ENCODE measurements at places on chromosomes 6 and 20.

- DNase-seq: no peak
Measured at GRCh38 chr6:104540743-104541142, 319.0 kb downstream of the HACE1 start.

DNA sequence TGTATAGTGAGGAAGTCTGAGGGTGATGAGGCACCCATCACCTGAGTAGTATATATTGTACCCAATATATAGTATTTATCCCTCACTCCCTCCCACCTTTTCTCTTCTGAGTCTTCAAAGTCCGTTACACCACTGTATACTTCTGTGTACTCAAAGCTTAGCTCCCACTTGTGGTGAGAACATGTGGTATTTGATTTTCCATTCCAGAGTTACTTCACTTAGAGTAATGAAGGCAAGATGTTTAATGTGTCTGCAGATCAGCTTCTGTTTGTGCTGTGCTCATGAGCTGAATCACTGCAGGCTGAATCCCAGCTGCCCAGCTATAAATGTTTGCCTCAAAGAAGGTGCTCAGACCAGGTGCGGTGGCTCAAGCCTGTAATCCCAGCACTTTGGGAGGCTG lies 139.3 kb upstream of the FOXA2 start:
- DNase-seq: no peak

DNA sequence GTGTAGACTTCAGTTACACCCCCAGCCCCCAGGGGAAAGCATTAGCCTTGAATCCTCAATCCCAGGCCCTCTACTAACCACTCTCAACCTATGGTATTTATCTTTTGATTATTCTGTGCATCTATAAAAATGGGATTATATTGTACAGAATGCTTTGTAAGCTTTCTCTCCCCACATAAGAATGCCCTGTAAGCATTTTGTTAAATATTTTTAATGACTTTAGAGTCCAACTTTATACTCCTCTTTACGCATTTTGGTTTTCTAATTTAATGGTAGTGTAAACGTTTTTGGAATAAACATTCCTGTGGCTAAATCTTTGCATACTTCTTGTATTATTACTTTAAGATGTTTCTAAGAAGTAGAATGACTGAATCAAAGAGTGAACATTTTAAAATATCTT lies 35.4 kb downstream of the FBXO9 start:
- no peak for DNase-seq

GRCh38 chr20:25197870-25198190 lies 2.3 kb downstream of the ENTPD6 start:
- no peak for DNase-seq

- no peak for DNase-seq
Measured at GRCh38 chr6:98920904-98921431, 26.8 kb downstream of the FBXL4 start.

GRCh38 chr6:112539355-112539754 lies 192.2 kb downstream of the RFPL4B start:
- DNase-seq: no peak

DNA sequence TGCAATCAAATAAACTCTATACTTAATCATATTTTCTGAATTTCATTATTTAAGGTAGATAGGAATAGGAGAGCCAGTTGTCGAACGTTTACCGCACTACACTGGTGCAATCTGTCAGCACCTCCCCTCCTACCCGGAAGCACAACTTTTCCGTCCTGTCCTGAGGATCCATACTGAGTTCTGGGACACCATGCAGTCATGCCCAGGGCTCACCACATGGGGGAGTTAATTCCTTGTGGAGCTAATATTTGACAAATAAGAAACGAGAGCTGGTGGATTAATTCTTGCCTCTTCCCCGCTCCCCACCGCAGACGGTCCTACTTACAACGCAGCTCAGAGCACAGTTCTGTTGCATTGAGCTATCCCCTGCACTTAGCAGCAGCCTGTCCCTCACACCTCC lies 107.7 kb upstream of the RALGAPA2 start:
- DNase-seq: no peak

DNA sequence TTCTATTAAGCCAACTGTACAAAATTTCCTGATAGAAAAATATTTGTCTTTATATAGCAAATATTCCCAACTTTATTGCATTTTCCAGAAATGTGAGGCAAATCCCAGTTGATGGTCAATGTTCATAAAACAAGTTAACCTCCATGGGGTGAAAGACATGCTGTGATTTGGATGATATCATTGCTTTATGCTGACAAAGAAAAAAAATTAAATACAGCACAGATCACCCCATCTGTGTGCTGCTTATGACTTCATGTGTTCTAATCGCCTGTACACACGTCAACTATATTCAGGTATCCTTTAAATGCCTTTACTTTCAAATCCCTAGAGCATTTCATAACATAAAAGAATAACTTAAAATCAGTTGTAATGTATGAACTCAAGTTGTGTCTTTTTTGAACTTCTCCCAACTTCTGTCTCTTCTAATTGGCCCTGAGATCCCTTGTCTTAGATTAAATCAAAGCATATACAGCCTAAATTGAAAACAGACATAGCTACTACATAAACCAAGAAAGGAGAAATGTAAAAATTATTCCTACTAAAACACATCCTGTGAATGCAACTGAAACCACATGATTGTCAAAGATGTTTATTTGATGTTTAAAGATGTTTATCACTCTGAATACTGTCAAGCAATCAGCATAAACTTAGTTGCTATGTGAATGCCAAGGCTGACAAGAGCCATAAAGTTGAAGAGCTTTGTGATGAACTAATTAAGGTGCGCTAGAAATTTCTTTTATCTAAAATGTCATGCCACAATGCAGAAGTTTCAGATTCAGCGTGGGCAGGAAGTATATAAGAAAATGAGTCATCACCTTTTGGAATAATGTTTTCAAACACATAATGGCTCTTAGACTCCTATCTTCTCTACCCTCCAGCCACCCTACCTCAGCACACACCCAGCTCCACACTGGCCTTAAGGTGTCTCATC lies 68.7 kb downstream of the FILIP1 start:
- no peak for DNase-seq

GRCh38 chr20:26276554-26277210 lies 580.0 kb upstream of the ZNF337 start:
- no peak for DNase-seq

GRCh38 chr6:132122871-132123270 lies 171.7 kb upstream of the CCN2 start:
- DNase-seq: no peak

GRCh38 chr20:14210146-14210545 lies 127.3 kb downstream of the FLRT3 start:
- DNase-seq: no peak

DNA sequence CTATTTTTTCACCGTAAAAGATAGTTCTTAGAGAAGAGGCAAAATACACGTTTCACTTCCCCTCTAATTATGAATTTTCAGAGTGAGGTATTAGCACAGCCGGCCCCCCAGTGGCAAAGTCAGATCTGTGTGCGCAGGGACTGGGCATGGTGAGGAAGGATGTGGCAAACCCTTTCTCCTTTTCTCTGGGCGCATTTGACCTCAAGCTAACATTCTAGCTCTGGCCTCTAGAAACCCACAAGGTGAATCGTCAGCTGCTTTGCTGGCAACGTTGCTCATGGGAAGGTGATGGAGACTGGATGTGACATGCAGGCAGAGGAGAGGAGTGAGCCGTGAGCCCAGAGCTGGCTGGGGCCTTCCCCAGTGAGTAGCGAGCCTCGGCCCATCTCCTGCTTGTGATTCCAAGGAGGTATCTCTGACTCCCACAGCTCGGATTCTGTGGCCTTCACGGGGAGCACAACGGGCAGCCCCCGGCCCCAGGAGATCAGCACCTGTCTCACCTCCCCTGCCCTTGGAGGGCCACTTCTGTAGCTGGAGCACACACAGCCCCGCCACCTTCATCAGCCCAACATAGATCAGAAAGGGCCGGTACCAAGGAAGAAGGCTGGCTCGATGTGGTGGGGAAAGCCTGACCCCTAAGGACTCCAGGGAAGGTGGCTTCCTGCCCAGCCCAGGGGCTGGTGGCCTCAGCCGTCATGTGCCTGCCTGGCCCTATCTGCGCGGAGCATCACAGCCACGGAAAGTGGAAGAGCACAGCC lies 152.8 kb downstream of the TAF4 start:
- DNase-seq: no peak

GRCh38 chr6:118281291-118281690 lies 266.8 kb upstream of the PLN start:
- DNase-seq: no peak

GRCh38 chr6:75932067-75932466 lies 140.4 kb downstream of the IMPG1 start:
- no peak for DNase-seq

DNA sequence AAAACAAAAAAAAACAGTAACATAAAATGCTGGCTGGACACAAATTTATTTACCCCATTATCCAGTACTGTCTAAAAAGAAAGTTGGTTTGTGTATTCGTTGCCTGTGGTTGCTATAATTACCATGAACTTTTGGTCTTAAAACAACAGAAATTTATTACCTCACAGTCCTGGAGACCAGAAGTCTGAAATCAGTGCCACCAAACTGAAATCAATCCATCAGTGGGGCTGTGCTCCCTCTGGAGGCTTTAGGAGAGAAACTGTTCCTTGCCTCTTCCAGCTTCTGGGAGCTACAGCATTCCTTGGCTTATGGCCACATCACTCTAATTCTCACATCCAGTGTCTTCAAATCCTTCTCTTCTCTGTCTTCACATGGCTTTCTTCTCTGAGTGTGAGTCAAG lies 79.4 kb downstream of the SNX5 start:
- no peak for DNase-seq

- DNase-seq: no peak
Measured at GRCh38 chr20:8971669-8972316, 97.1 kb upstream of the PLCB4 start.

DNA sequence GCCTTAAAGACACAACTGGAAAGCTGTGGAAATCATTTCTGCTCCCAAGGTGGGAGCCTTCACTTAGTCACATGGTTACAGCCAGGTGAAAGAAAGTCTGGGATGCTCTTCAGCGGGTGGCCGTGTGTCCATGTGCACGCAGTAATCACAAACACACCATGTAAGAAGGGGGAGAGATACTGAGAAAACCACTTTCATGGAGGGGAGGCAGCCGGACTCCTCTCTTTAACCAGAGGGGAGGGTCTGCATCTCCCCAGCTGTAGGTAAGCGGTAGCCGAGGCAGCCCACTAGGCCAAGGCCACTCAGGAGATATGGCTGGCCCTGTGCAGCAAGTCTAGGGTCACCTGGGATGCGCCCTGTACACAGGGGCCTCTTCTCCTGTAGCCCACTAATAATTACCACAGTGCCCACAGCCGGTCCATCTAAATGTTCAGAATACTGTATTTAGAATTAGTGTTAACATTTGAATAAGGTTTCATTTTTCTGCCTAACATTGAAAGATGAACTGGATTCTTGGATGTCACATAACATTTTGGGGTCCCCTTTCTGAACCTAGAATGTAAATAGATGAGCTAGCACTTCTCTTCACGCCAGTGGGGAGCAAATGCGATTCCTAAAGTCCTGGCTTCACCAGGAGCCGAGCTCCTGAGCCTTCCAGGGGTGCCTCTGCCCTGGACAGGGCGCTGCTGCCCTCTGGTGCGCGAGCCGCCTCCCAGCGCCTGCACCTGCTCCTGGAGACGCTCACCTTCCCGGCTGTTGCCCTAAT lies 15.9 kb downstream of the GPR31 start:
- peak; percentile 66 for DNase-seq

DNA sequence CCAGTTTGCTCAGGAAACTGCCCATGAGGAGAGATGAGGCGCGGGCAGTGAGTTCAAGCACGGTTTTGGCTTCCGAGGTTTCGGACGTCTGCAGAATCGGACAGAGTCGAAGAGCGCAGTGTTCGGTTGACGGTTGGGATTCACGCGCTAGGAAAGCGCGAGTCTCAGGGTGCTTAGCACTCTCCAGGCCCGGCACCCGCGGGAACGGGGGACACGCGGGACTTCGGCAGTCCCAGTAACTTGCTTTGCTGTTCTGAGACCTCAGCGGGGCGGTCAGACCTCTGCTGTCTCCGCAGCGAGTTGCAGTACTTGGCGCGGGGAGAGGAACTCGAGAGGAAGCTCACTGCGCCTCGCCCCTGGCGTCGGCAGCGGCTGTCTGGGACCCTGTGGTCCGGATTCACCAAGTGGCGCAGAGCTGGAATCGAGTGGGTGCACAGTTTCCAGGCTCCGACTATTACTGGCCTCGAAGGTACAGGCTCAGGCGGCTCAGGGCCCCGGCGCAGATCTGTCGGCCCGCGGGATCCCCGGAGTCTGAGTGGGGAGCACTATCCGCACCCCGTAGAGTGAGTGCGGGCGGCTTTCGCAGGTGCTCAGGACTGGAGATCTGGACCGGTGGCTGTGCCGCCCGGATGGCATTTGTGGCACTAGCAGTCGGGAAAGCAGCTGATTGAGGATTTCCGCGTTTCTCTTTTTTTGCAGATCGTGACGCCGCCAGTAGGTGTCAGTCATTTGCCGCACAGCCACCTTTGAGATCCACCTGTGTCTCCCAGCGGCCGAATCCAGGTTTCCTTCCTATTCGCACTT lies at the start of gene POM121L2:
TSS of gene POM121L2 (minus strand) at position 128 of the 804 bp plus-strand sequence. CDS start at position 25, 103 bp downstream.
- DNase-seq: peak; percentile 77

- DNase-seq: no peak
Measured at GRCh38 chr6:132661906-132662305, 2.9 kb upstream of the TAAR1 start.

- no peak for DNase-seq
Measured at GRCh38 chr6:167779129-167779992, 47.4 kb upstream of the AFDN start.

Data from stimulated activated effector memory CD8-positive, alpha-beta T cell treated with anti-CD3 and anti-CD28 coated beads, Interleukin-12 subunit alpha, Interleukin-12 subunit beta, amount 100 ng/mL, for 72 hours (primary cell).